Parietal lobe (tissue), 2 donors: ENCODE measurements at places on chromosomes 6 and 20. TPM values are rescaled to one million over a fixed set of nuclear protein-coding genes. Genes with fewer than 3 reads are reported as not detected.

The SLC22A3 gene
- total RNA-seq = 1.3 TPM

The NKAIN4 gene
- total RNA-seq = 17.8 TPM

The PRDM1 gene
- total RNA-seq = 2.5 TPM

The DTNBP1 gene
- 7.8 TPM for total RNA-seq

The RBM24 gene
- total RNA-seq = 28.8 TPM

The OLIG3 gene
- not detected for total RNA-seq

The PRDM13 gene
- total RNA-seq = not detected

The RAB44 gene
- not detected for total RNA-seq

The MATN4 gene
- total RNA-seq = not detected

The ZNFX1 gene
- 22.8 TPM for total RNA-seq

The MICAL1 gene
- 69.8 TPM for total RNA-seq

The LBP gene
- total RNA-seq = not detected

The TRIM15 gene
- not detected for total RNA-seq

The HEY2 gene
- 1.3 TPM for total RNA-seq

The SMLR1 gene
- not detected for total RNA-seq

The FRMD1 gene
- total RNA-seq = not detected
